ENCODE measurements at places on chromosomes 4 and X. TPM values are rescaled to one million over a fixed set of nuclear protein-coding genes. Genes with fewer than 3 reads are reported as not detected.

SLC9A6 gene
- 16.0 TPM for polyA plus RNA-seq

ADGRG2 gene
- polyA plus RNA-seq = 0.59 TPM

USP51 gene
- polyA plus RNA-seq = 1.7 TPM

CCNI gene
- polyA plus RNA-seq = 146 TPM

P2RY8 gene
- 2.2 TPM for polyA plus RNA-seq

SYNPO2 gene
- polyA plus RNA-seq = 29.6 TPM

GYG2 gene
- 1.1 TPM for polyA plus RNA-seq

ADH4 gene
- 0.48 TPM for polyA plus RNA-seq

PNMA6F gene
- not detected for polyA plus RNA-seq

- DNase-seq = no peak
These were observed 19.6 kb upstream of the SOD3 start for GRCh38 chr4:24775750-24776149.

- no peak for DNase-seq
These were observed 8.1 kb downstream of the COQ2 start for GRCh38 chr4:83276299-83277040.

GRCh38 chr4:68462691-68463090 lies 15.4 kb downstream of the TMPRSS11E start:
- DNase-seq = no peak

GRCh38 chr4:147991543-147992283 lies 259.8 kb downstream of the ARHGAP10 start:
- no peak for DNase-seq

- no peak for DNase-seq
These were observed 516 bp upstream of the COX18 start for GRCh38 chr4:73070074-73070390.

DNA sequence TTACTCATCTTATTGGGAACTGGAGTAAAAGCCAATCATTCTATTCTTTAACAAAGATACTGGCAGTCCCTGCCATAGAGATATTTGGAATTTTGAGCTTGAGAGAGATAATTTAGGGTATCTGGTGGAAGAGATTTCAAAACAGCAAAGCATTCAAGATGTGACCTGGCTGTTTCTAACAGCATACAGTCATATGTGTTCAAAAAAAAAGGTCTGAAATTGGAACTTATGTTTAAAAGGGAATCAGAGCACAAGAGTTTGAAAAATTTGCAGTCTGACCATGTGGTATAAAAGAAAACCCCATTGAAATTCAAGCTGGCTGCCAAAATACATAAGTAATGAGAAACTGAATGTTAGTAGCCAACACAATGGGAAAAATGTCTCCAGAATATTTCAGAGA lies 42.2 kb downstream of the UGT2B10 start:
- no peak for DNase-seq

DNA sequence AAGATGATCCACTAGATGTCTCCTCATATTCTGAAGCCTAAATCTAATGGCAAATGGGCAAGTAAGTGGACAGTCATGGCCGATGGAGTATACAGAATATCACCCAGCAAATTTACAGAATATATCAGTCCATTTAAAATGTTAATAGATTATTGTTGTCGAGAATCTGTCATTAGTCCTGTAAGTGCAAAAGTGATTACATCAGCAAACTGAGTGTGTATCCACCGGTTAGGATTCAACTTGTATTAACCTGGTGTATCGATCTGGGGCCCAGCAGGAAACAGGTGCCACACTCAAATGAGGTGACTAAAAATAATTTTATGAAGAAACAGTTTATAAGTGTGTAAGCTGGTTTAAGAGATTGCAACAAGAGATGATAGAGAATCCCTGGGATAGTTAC lies 367.9 kb upstream of the FAM47C start:
- DNase-seq = no peak

DNA sequence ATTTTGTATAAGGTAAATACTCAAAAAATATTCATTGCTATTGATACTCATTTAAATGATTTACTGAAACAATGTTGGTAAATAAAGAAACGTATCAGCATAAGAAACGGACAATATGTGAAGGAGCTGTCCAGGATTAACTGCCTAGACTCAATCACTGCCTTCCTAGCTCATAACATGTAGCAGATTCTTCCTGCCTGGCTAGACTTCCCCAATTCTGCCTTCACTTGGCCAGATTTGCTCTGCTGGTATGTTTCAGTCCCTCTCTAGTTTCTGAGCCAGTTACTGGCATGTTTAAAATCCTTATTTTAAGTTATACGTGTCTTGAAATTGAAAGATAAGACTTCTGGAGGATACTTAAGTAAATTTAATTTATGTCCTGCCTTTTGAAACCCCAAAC lies 740.3 kb downstream of the CENPC start:
- no peak for DNase-seq

GRCh38 chrX:15359701-15360100 lies 24.4 kb upstream of the PIGA start:
- DNase-seq = no peak

DNA sequence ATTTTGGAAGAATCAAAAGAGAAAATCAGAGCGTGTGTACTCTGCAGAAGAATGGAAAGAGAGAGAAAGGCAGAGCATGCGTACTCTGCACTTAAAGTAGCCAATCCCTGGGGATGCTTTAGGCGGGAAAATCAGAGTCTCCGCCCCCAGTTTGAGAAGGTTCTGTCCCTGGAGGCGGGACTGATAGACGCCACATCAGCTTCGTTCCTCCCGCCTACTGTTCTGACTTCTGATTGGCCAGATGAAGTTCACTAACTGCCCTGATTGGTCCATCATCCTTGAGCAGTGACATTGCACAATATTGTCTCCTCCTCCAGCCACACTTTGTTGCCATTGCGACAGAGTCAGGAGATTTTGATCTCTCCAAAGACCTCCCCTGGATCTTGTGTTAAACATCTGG lies 23.8 kb downstream of the SSX1 start:
- no peak for DNase-seq

DNA sequence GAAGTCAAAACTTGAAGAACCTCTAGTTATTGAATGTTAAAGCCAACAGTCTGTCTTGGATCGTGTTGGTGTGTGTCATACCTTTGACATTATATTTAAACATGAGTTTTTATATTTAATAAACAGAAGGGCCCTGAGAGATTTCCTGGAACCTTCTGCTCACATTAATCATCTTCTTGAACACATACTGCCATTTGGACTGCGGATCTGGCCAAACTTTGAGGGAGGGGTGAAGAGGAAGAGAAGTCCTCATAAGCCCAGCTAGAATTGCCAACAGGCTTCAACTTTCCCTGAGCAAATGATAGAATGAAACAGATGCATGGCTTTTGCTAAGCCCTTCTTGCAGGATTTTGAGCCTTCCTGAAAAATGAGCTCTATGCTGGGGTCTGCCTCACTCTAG lies 27.4 kb downstream of the CCKAR start:
- DNase-seq = no peak

DNA sequence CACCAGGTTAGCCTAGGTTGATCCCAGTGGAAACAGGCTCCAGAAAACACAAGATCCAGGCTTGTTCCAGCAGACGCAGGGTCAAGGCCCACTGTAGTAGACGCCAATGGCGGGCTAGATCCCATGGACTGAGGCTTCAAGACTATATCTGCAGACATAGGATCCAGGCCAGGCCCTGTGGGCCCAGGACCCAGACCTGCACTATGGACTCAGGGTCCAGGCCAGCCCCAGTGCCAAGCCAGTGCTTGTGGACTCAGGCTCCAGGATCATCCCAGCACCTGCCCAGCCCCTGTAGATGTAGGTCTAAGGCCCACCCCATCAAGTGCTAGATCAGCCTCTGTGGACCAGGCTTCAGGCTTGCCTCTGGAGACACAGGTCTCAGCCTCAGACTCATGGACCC lies 300.9 kb downstream of the CHIC1 start:
- DNase-seq = no peak

DNA sequence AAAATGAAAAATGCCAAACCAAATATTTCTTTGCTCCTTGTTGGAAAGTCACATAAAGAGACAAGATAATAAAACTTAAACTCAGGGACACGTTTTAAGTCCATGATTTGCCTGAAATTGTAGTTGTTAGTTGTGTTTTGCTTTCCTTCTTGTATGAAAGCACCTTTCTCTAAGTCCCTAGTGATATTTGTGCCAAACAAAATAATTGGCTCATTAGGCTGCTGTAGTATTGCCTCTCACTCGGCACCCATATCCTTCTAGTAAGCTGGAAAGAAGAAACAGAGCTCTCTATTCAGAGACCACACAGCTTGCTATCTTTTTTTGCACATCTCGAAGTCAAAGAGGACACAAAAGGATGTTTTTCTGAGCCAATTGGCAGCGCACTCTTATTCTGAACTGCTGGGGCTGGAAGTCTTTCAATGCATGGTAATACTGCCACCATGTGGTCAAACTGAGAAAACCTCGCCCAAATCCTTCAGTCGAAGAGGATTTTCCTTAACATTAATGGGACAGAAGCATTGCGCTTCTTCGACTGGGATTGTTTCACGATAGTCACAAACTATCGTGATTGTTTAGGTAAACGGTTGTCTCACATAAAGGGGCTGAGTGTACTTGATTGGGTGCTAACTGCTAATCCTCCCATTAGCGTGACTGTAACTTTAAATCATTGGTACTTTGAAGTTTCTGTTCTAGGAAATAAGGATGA lies 571.9 kb upstream of the LCORL start:
- DNase-seq = no peak

- no peak for DNase-seq
These were observed 40.4 kb downstream of the MAGEB17 start for GRCh38 chrX:16207634-16208033.

DNA sequence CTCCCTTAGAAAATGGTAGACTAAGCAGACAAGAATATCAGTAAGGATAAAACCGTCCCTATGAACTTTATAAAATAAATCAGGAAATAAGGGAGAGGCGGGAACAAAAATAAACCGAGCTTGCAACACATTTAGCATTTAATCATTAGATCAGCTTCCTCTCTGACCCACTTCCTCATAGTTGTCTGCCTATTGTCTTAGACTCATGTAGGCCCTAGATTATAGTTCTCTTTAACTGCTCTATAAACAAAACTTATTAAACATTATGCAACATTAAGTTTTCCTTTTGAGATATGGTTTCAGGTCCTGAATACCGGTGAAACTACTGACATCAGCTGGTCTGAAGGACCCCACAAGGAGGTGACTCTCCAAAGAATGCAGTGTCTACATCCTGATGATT lies 15.8 kb upstream of the SRD5A3 start:
- no peak for DNase-seq

DNA sequence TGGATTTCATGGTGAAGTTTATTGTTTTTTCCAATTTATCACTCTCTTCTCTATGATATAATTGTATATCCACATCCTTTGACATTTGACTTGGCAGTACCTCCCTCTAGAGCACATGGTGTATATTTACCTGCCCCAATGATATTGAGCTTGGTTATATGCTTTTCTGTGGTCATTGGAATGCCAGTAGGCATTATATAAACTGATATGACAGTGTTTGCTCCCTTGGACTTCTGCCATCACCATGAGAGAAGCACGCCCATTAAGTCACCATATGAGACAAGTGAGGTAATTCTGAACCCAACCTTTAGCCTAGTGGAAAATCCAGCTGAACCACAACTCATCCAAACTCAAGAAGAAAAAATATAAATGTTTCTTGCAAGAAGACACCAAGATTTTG lies 2761.5 kb downstream of the ARAP2 start:
- no peak for DNase-seq

DNA sequence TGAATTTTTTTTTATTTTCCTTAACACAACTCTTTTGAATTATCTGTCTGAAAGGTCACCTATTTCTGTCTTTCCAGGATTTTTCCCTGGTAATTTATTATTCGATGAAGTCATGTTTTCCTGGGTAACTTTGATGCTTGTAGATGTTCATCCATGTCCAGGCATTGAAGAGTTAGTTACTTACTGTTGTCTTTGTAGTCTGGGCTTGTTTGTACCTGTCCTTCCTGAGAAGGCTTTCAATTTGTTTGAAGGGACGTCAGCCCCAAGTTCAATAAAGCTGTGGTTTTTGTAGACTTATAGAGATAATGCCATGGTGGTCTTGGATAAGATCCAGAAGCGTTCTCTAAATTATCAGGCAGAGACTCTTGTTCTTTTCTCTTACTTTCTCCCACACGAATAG lies 252.4 kb upstream of the ARHGAP24 start:
- DNase-seq = no peak

DNA sequence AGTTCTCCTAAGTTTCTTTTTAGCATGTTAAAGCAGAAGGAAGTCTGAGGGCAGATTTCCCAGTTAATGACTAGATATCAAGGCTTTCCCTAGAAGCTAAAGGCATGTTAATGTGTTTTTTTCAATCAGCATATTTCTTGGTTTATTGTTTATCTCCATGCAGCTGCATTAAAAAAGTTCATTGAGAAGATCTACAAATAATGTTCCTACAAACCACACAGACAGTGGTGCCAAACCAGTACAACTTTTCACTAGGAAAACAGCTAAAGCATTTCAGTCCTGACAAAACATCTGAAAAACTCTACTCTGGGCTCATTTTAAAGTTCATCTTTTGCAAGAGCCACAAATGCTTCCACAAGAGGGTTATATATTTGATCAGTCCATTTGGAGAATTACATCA lies 320.0 kb downstream of the ADGRL3 start:
- no peak for DNase-seq

GRCh38 chrX:123175366-123176122 lies 8.5 kb upstream of the GRIA3 start:
- no peak for DNase-seq

DNA sequence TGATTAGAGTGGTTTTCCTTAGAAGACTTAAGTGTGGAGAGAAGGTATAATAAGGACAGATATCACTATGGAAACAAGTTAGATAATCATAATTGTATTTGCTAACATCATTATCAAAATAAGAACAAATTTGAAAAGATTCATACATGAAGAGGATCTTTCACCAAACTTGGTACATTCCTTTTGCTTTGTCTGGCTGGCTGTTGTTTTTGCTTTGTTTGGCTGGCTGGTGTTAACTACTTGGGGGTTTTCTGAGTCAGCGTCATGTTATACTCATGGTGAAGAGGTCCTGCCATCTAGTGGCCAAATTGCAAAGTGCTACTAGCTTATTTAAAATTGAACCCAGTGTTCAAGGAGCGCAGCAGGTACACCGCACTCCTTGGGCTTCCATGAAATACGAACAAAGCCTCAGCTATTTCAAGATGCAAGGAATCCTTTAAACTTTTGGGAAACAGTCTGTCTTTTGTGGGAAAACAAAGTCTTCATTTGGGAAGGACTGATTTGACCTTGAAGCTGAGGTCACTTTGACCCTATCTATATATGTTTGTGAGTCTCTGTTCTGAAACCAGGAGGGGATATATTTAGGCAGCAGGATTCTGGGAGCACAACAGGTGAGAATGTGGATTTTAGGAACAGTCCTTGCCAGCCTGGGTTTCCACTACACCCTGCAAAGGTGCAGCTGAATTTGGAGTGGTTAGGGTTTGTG lies 129.7 kb downstream of the PLS3 start:
- peak; percentile 33 for DNase-seq

DNA sequence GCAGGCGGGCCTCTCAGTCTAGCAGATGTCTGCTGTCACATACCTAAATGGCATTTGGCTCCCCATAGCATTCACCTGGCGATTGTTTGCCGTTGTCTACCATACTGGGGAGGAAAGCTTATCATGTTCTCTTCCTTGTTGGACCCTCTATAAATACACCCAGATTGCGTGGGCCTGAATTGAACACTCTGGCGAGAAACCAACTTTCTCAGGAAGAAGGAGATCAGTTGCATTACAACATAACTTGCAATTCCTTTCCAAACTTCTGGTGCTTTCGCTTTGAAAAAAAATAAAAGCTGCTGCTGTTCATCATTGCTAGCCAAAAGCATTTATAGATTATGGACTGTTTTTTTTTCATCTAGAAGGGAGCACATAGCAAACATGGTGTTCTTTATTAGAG lies 230.0 kb upstream of the GPC4 start:
- no peak for DNase-seq

GRCh38 chrX:15167826-15168225 lies 102.1 kb downstream of the ASB9 start:
- DNase-seq = no peak

GRCh38 chr4:157075811-157076577 lies at the start of gene GLRB:
GLRB (plus strand) TSS chr4:157076150; CDS start chr4:157078025, 1,875 bp downstream.
- DNase-seq = peak; percentile 20
